ENCODE measurements at places on chromosomes 1 and 21.

DNA sequence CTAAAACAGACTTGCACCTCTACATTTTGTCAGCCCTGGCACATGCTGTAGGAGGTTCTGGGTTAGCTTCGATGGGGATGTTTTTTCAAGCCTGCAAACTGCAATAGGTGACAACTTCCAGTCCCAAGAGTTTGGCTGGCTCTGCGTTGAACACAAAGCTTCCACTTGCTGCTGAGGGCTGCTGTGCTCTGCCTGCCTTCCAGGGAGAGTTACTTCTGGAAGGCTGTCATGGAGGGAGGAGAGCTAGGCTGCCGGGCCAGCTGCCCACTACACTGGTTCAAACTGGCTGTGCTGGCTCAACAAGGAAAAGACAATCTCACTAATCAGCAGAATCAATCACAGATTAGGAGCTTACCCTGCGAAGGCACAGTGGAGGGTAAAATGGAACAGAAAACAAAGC lies 46.7 kb upstream of the PPP2R5A start:
- no peak for DNase-seq

GRCh38 chr1:26010825-26011224 lies 10.8 kb upstream of the EXTL1 start:
- DNase-seq = no peak

- DNase-seq = no peak
These were observed 187.8 kb downstream of the ETS2 start for GRCh38 chr21:38993561-38993960.

DNA sequence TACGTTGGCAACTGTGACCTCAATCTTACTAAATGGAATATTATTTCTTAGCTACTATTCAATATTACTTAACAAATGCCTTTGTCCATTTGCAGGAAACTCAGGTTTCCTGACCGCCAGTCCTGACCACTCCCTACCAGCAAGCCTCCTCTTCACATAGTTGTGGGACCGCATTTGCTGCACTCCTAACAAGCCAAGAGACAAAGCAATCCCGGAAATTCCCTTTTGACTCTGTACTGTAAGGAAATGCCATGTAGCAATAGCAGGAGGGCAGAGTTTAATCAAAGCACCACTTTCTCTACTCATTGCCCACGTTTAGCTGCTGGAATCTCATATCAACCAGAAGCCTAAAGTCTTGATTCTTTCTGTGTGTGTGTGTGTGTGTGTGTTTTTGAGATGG lies 28.1 kb upstream of the ACBD6 start:
- no peak for DNase-seq

DNA sequence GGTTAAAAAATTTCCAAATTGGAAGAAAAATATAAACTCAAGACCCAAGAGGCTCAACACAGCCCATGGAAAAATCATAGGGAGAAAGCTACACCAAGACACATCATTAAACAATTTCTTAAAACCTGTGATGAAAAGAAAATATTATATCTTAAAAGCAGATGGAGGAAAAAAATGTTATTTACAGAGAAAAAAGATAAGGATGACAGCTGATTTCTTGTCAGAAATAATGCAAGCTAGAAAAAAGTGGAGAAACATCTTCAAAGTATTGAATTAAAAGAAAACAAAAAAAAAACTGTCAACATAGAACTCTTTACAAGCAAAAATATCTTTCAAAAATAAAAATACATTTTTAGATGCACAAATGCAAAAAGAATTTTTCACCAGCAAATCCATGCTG lies 930.5 kb downstream of the ADGRL2 start:
- no peak for DNase-seq

DNA sequence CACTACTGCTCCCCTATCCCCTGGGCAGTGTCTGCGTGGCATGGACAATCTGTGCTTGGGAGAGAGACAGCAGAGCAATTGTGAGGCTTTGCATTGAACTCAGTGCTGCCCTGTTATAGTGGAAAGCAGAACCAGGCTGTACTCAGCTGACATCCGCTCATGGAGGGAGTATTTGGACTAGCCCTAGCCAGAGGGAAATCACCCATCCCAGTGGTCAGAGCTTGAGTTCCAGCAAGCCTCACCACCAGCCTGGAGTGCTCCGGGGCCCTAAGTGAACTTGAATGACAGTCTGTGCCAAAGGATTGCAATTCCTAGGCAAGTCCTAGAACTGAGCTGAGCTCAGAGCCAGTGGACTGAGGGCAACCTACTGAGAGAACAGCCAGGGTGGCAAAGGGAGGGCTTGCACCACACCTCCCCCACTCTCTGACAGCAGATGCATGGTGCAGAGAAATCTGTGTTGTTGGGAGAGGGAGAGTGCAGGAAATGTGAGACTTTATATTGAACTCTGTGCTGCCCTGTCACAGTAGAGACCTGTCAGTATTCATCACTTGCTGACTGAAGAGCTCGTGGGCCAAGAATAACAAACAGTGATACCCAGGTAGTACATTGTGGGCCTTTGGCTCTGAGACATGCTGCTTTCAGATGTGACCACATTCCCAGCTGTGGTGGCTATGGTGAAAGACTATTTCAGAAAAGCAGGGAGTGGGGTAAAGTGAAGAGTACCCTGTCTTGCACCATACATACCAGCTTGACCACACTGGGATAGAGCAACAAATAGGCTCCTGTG lies 107.7 kb upstream of the SLC5A9 start:
- no peak for DNase-seq

DNA sequence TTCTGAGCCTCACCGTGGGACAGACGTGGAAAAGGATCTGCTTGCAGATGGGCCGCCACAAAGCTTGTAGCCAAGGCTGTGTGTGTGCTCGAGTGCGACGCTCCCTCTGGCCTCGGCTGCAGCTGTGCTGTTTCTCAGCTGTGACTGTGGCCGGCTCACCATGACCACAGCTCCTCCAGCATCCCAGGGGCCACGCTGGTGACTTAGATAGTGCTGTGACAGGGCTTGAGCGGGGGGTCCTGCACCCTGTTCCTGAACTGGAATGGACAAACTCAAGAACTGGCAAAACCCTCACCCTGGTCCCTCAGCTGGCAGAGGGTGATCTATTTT lies 17.4 kb upstream of the ACTRT2 start:
- DNase-seq = no peak

DNA sequence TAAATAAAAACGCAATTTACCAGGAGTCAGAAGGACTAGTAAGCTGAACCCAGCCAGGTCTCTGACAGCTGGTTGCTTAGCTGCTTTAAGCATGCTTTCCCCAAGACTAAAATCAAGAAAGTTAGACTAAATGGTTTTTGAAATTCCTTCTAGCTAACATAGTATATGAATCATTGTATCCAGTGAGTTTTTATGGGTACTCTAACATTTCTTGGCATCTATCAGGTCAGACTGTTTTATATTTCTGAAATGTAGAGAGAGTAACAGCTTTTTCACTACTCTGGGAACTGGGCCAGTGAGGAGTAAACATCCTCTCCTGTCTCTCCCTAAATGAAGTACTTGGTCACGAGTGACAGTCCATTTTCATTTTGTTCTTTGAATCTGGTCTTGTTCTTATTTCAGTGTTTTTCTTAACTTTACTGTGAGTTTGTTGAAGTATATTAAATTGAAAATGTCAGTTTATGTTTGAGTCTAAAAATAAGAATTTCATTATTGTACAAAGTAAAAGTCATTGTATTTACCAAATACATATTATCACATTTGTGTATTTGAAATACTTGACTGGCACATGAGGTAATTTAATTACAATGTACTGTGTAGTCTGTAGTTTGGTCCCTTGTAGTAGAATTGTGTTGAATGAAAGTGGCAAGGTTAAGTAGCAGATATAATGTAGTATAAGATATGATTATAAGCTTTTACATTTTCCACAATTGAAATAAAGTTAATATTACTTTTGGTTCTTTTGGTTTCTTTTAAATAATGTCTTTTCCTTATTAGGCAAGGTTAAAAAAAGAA lies 47.6 kb downstream of the PKN2 start:
- no peak for DNase-seq

GRCh38 chr1:12001249-12001917 lies 17.9 kb upstream of the MIIP start:
- peak; percentile 64 for DNase-seq

GRCh38 chr1:17210176-17210575 lies 5.2 kb downstream of the PADI1 start:
- no peak for DNase-seq

- no peak for DNase-seq
These were observed 38.6 kb downstream of the ALG6 start for GRCh38 chr1:63405987-63406386.

GRCh38 chr1:196152086-196152485 lies 456.2 kb downstream of the KCNT2 start:
- DNase-seq = no peak
